ENCODE measurements at places on chromosomes 2 and 18.

DNA sequence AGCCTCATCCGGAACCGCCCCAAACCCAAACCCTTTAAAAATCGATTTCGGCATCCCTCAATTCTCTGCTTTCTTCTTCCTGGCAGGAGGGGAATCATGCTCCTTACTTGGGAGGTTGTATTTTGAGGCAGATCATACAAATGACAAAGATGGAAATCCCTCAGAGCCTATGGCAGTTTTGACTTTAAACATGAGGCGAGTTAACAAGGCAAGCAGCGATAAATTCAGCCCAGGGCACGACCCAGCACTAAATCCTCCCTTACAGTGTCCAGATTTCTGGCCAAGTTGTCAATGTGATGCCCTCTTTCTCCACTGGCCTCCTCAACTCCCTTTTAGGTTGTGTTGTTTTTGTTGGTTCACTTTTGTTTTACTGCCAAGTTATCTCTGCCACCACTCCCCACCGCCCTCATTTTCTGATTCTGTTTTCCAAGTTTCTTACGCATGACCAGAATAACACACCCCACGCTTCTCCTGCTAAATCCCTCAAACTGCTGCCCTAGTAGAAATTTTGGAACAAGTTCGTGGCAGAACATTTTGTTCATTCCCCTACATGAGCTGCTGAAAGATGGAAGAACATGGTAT, 68.3 kb downstream of the CTAGE1 start:
- DNase-seq: no peak

DNA sequence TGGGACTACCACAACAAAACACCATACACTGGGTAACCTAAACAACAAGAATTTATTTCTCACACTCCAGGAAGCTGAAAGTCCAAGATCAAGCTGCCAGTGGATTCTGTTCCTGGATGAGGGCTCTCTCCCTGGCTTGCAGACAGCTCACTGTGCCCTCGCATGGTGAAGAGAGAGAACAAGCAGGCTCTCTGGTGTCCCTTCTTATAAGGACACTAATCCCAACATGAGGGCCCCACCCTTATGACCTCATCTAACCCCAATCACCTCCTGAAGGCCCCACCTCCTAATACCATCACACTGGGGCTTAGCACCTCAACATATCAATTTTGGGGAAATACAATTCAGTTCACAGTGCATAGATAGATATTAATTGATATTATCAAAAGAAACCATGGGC, 83.5 kb downstream of the BIN1 start:
- DNase-seq: no peak

- no peak for DNase-seq
These were observed 369.2 kb downstream of the NYAP2 start for GRCh38 chr2:225768741-225769140.

DNA sequence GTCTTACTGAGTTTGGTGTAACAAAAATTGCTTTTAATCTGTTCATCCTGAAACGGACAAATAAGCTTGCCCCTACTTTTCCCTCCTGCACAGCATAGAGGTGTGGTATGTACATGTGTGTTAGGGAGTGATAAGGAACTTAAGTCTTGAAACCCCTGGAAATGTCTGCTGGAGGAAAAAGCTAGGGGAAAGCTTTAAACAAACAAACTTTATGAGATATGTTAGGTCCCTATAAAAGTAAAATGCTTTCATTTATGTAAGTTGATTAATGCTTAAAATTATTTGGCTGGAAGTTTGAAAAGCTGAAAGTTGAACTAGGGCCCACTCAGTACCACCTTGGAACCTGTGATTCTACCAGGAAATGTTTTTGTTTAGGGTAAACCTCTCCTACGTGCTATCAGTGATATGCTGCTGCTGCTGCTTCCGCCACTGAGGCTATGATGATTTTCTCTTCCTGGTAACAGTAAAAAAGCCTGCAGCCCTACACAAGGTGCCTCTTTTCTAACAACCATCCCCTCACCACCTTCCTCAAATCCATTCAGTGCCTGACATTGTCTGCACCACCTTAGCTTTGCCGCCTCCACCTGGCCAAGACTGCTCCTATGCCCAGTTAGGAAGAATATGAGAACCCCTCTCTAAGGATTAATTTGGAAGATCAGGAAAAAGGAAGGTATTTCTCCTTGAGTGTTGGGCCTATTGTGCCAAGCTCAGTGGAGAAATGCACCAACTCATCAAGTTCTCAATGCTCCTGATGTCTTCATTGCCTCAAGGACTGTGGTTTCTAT, 2.5 kb upstream of the YES1 start:
- no peak for DNase-seq

GRCh38 chr2:69214898-69215297, 172.1 kb downstream of the GFPT1 start:
- DNase-seq: no peak

DNA sequence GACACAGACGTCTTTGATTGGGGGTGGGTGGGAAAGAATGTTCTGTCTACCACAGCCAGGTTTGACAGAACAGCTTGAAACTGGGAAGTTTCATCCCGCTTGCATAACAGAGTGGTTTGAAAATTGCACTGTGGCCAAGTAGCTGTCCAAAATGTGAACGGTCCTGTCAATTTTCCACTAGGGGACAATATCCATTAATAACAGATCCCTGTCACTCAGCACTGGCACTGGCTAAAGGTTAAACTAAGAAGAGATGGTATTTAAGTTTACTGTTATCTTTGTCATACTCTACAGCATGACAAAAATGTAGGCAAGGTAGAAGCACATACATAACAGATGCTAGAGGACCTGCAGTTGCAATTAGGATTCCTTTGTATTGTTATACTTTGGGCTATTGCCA, 55.6 kb upstream of the ACMSD start:
- no peak for DNase-seq

- no peak for DNase-seq
These were observed 3.0 kb upstream of the NCKAP5 start for GRCh38 chr2:133571249-133571648.

GRCh38 chr2:67295851-67296250, 101.3 kb upstream of the ETAA1 start:
- DNase-seq: no peak

DNA sequence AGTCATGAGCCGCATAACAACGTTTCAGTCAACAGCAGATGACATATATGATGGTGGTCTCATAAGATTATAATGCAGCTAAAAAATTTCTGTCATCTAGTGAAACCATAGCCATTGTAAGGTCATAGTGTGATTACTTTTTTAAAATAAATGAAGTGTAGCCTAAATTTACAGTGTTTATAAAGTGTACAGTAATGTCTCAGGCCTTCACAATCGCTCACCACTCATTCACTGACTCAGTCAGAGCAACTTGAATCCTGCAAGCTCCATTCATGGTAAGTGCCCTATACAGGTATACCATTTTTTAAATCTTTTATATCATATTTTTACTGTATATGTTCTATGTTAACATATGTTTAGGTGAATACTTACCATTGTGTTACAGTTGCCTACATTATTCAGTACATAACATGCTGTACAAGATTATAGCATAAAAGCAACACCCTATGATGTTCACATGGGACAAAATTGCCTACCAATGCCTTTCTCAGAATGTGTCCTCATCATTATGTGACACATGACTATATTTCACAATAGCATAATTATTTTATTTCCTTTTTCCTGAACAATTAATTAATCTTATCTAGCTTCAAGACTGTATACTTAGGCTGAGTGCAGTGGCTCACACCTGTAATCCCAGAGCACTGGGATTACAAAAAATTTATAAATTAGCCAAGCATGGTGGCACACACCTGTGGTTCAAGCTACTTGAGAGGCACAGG, 1115.9 kb upstream of the ZEB2 start:
- no peak for DNase-seq

DNA sequence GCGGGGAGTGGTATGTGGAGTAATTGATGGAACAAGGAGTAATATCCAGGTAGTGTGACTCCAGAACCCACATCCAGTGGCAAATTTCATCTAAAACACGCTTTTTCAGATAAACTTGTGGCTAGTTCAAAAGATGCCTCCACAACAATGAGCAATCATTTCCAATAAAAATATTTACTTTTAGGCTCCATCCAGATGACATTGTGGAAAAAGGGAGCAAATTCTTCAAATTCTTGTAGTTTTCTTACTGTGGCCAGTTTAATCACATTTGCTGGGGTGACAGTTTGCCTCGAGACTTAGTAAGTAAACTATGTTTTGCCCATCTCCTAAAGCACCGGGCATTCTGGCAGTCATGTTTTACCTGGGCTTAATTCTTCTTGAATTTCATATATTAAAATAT, 243.6 kb downstream of the IRS1 start:
- DNase-seq: no peak

Measured in CD4-positive, alpha-beta T cell treated with Interleukin-6 at 100 ng/mL for 8 hours (primary cell).